ENCODE measurements at places on chromosomes 2 and 18.
A peak's percentile ranks its signal among the peaks of the same experiment; 100 is the strongest.

DNA sequence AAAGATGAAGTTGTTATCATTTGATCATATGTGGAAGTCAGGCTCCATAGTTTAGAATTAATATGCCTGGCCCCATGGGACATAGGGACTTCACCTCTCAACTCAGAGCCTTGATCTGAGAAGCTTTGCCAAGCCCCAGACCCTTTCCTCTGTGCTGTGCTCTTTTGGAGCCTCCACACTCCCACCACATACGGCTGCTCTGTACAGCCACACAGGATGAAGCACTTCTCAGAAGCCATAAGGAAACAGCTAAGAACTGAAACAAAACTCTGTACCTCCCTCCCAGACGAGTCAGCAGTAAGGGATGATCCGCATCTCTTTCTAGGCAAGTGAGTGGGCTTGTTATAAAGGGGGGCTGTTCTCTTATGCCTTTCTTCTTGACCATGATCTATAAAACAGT is 66.5 kb downstream of the CAB39 start:
- no peak for DNase-seq

DNA sequence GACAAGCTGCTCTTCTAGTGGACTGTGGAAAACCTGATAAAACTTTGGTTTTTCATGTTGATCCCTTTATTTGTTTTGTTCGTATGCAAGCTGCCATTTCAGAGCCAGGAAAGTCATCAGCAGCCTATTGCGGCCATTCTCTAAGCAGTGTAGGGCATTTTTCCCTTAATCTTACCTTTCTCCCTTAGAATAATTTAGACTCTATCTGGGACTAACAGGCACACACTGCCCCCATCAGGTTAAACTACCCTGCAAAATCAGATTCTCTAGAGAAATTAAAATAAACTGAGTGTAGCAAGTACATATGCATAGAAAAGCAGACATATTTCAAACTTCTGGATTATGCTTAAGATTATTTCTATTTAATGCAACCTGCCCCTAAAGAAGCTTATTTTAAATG is 347.5 kb downstream of the METTL4 start:
- DNase-seq, result peak; percentile 27

DNA sequence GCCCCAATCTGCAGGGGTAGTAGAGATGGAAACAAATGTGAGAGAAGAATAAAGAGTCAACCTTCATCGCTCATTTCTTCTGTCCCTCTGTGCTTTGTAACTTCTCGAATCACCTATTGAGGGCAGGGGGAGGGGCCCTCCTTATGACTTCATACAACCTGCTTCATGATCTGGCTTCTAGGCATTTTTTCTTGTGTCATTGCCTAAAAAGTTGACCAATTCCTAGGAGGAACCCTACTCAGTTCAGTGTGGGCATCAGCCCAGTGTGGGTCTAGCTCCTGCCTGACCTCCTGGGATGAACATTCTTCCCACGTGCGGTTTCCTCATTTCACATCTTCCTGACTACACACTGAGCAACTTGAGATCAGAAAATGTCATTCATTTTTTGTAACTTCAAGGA is 46.3 kb upstream of the CREB1 start:
- DNase-seq, result no peak

GRCh38 chr2:26672818-26673393 is 19.6 kb upstream of the KCNK3 start:
- DNase-seq, result no peak

- DNase-seq, result no peak
These were observed 37.5 kb upstream of the TPO start for GRCh38 chr2:1375794-1376193.

- DNase-seq, result no peak
These were observed 15.7 kb downstream of the KCTD1 start for GRCh38 chr18:26532367-26533340.

DNA sequence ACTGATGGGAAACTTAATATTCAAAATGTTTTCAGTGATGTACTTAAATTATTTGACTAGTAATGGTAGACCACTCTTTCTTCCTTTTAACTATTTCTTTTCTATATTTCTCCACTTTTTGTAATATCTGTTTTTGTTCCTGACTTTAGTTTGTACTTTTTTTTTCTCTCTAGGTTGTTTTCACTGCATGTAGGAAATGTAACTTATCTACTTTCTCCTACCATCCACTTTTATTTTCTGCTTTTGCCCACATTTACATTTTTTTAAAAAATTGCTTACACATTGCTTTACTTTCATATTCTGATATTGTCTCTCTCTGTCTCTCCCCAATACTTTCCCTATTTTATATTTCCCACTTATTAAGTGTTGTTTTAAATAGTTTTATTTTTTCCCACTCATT is 47.0 kb downstream of the ZNF407 start:
- DNase-seq, result no peak

- peak; percentile 40 for DNase-seq
These were observed at the start of gene C1QL2 for GRCh38 chr2:119158563-119159347. Gene C1QL2 (minus strand): TSS chr2:119158751. CDS start chr2:119158269, 482 bp downstream.

DNA sequence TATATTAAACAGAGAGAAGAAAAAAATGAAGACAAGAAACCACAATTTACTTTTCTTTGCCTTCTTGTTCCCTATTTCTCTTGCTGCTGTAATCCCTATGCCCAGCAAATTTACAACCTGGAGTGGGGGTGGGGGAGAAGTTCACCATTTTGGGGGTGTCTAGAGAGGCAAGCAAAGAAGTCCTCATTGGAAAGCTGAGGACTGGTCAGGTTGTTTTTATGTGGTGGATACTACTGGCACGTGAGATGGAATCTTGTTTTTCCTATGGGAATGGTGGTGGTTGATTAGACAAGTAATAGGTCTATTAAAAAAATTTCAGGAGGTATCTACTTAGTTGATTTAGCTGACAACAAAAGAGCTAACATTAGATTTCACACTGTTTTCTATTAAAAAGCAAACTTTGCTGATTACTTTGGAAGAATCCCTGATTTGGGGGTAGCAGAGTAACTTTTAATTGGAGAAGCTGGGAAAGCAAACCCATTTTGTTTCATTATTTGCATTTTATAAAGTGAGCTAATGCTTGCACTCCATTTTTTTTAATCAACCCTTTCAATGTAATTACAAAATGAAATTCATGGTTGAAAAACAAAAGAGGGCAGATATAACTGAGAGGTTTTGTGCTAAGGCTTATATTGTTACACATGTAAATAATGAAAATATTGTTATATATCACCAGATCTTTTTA is 6.0 kb downstream of the POU3F3 start:
- DNase-seq, result no peak

DNA sequence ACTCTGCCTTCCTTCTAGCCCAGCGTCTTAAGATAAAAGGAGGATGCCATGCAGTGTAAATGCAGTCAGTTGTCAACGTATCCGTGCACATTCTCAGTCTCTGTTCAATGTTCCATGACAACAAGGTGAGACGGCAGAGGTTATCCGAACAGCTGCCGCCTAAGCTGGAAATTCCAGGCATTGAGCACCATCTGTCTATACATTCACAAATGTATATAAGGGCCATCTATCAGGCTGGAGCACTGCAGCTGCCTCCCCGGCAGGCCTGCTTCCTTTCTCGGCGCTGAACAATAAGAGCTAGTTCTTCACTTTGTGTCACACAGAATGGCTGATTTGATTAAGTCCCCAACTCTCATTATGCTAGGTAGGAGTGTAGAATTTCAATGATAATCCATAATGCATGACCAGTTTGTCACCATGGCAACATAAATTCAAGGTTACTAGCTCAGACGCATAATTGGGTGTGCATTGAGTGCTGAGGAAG is 282.2 kb upstream of the SOX11 start:
- DNase-seq, result peak; percentile 93

- no peak for DNase-seq
These were observed 137.5 kb upstream of the MAP3K20 start for GRCh38 chr2:172937884-172938712.

DNA sequence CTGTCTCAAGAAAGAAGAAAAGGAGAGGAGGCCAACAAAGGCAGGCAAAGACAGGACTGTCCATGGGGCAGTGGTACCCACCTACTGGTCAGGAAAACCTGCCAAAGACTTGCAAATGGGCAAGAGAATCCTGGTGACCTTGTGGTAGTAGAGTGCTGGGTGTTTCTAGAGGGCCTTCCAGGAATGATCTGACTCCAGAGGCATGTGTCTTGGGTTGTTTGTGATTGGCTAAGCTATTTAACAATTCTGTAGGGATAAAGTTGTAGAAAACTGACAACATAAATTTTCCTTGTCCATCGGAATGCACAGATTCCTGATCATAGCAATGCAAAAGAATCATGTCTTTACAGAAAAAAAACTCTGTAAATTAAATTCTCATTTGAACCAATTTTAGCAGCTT is 68.5 kb upstream of the ZNF532 start:
- no peak for DNase-seq

GRCh38 chr18:49094979-49095632 is 144.3 kb upstream of the SMAD7 start:
- no peak for DNase-seq

DNA sequence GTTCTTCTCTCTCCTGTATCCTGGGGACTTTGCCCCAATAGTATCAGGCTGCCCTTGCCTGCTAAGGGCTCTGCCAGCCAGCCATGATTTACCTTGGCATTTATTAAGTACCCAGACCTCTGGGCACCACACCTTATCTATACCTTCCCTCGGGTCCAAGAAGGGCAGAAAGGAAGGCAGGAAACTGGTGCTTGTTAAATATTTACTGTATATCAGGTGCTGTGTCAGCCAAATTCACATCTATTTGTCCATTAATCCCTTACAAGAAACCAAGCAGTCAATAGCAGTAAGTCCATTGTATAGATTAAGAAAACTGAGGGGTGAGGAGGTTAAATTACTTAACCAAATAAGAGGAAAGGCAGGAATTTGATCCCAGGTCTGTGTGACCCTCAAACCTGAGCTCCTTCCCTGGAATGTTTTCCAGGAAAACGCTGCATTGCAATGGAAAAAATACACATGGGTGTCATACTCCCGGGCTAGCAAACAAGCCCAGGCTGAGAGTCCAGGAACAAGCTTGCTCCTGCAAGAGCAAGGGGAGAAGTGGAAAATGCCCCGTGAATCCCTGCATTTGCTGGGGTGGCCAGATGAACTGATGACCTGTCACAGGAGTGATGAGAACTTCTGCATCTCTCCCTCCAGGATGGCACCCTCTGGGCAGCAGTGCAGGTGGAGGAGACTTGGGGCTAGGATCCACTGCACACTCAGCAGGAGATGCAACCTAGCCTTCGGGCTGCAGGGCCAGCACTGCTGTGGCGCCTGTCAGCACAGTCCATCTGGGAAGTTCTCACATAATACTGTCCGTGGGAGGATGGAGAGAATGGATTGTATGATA is 30.4 kb downstream of the CIB4 start:
- DNase-seq, result no peak

DNA sequence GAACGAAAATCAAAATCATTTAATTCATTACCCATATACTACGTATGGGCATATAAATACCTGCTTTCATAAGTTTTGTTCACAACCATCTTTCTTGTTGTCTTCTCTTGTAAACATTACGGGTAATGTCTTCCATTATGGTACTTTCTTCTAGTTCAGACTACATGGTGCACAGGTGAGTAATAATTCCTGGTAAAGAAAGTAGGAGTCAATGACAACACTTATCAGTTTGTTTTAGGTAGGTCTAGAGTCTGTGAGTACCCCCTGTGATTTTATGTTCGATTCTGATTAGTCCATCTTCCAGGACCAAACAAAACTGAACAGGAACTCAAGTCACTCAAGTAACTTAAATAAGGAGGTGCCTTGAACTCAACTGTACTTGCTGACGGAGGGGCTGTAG is 25.2 kb upstream of the CTLA4 start:
- no peak for DNase-seq

- no peak for DNase-seq
These were observed 52.5 kb upstream of the NABP1 start for GRCh38 chr2:191625446-191625845.

- DNase-seq, result no peak
These were observed 6.9 kb upstream of the ANXA4 start for GRCh38 chr2:69734854-69735544.

GRCh38 chr2:174878537-174879147 is 114.4 kb upstream of the CHRNA1 start:
- DNase-seq, result peak; percentile 81

DNA sequence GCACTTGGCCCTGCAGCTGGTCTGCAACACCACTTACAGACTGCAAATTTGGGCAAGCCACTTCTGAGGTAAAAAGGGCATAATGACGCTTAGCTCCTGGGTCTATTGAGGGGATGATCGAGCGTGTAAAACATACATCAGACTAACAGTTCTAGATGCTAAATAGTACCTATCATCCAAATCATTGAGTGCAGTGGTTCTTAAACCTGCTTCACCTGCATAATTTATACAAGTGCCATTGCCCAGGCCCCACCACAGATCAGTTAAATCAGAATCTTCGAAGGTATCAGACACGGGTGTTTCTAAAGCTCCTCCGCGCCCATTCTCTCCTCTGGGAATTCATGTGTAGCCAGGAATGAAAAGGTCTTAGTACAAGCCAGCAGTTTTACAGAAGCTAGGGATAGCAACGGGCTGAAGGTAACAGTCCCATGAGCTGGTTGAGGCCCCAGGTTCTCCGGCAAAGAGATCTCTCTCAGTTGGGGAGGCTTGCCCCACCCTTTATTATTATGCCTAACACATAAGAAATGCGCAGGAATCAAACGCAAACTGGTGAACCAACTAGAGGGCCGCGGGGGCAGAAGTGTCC is 737 bp upstream of the RNF181 start:
- DNase-seq, result peak; percentile 18

GRCh38 chr2:170140561-170140960 is 37.4 kb upstream of the MYO3B start:
- DNase-seq, result no peak

- peak; percentile 60 for DNase-seq
These were observed 1.2 kb downstream of the ASAP2 start for GRCh38 chr2:9207641-9208311.

DNA sequence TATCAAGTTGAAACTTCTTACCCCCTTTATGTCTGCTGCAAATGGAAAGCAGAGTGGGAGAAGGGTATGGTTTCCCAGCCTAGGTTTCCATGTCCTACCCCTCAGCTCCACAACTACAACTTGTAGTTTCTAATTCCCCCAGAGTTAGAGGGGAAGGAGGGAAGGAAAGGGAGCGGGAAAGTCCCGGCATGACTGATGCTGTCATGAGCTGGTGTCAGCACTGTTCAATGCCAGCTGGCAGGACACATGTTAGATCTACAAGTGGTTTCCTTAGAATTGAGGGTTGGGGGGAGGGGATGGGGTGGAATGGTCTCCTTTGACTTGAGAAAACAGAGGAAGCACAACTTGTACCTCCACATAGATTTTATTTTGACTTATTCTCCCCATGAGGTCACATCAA is 194.0 kb downstream of the MBD2 start:
- no peak for DNase-seq

- no peak for DNase-seq
These were observed 927.8 kb upstream of the NRXN1 start for GRCh38 chr2:51959696-51960095.

DNA sequence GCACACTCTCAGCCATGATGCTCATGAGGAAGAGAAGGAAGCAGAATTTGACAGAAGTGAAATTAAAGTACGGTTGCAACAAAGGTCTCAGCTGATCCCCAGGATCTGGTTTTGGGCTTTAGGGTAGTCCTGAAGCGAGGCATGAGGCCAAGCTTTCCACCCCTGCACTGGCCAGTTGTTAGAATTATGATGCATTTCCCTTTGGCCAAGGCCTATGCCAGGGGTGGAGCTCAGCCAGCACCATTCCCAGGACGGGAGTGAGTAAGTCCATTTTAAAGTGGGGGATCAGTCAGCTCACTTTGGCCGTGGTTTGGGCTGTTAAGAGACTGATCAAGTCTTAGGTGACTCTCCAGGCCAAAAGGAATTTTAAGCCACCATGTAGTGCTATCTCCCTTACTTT is 314.5 kb upstream of the MMADHC start:
- DNase-seq, result no peak

Data from NCI-H1105 treated with DMSO at 0.1 percent for 48 hours (cell line).